ENCODE measurements at places on chromosomes 5 and 9.

- DNase-seq = no peak
Measured at GRCh38 chr5:94025788-94026473, 284.5 kb upstream of the POU5F2 start.

DNA sequence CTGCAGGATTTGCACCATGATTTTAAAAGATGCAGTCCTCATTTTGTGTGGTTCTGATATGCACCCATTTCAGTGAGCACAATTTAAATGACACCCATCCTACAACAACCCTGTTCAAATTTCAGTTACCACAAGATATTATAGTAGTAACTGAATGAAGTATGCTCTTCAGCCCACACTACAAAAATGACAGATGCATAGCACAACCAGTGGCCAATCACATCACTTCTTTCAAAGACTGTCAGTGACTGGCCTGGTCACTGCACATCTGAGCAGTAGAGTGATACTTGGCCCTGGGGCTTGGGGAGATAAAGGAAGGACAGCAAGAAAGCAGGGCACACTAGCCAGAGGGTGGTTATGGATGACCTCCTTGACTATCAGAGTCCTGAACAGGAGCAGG is 19.8 kb upstream of the IFNK start:
- DNase-seq = no peak

- no peak for DNase-seq
Measured at GRCh38 chr9:128999581-129000206, 28.4 kb downstream of the SH3GLB2 start.

GRCh38 chr5:147858565-147858964 is 19.9 kb upstream of the SCGB3A2 start:
- DNase-seq = no peak
